ENCODE measurements at places on chromosomes 7 and 10.
A peak's percentile ranks its signal among the peaks of the same experiment; 100 is the strongest.

DNA sequence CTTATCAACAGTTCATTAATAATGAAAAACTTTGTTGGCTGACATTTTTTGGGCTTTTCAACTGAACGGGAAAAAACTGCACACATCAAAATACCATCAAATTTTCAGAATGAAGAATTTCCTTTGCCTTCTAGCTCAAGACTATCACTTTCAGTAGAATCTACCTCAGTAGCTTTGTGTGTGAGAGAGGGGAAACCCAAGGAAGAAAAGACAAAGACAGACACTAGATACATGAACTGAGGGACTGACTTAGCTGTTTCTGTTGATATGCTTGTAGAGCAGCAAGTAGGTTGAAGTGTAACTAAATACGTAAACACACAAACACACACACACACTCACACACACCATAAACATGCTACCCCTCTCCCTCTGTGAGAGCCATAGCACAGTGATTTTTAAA, 257.1 kb downstream of the CDK14 start:
- DNase-seq, result peak; percentile 18

DNA sequence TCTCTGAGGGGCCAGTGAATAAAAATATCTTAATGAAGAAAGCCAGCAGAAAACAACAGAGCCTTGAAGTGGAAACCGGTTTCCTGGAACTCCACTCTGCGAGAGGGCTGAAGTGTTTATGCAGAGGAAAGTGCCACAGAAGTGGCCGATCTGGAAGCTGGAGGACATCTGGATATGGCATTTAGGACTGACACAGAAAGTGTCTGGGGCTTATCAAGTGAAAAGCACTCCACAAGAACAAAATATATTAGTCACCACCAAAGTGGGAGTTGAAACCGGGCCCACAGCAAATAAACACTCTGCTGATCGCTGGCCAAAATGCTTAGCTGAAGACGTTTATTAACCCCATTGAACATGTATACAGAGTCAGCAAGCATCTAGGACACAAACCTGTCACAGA, 7.8 kb downstream of the NOD1 start:
- DNase-seq, result no peak

DNA sequence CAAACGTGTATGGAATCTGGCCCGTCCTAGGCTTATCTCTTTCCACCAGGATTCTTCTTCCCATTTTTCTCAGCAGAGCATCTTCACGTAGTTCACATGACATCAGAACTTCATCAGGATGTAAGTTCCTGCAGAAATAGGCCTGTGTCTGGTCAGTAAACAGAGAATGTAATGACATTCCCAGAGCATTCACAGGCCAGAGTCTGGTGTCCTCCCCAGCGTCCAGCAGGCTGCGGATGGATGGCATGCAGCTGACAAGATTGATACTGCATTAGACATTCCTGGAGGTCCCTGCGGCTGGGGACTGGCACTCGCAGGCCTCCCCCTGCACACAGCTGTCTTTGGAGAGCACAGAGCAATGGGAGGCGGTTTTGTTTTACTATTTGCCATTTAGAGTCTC, 28.7 kb downstream of the MGMT start:
- DNase-seq, result no peak

GRCh38 chr10:84214046-84214572, 11.2 kb downstream of the LRIT2 start:
- DNase-seq, result no peak

GRCh38 chr10:12412666-12413368, 63.5 kb downstream of the CAMK1D start:
- DNase-seq, result no peak

DNA sequence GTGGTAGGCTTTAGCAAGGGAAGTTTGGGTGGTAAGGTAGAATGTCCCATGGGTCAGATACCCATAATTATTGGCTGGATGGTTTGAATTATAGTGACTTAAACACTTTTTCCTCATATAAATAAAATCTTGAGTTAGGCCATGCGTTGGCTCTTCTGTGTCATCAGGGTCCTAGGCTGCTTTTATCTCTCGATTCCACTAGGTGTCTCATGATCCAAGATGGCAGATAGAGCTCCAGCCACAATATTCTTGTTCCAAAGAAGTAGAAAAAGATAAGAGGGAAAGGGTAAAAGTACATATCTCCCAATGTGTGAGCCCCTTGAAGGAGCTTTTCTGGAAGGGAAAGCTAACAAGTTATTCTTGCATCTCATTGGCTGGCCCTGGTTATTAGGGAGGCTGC, 144.7 kb downstream of the GRK5 start:
- no peak for DNase-seq

- no peak for DNase-seq
Observed at GRCh38 chr10:67112765-67113164, 186.9 kb downstream of the LRRTM3 start.

GRCh38 chr7:29331163-29331562, 136.6 kb downstream of the CHN2 start:
- DNase-seq, result no peak

- no peak for DNase-seq
Observed at GRCh38 chr7:71298378-71298777, 166.4 kb downstream of the GALNT17 start.

GRCh38 chr10:5818894-5819293, 5.7 kb upstream of the GDI2 start:
- peak; percentile 28 for DNase-seq

DNA sequence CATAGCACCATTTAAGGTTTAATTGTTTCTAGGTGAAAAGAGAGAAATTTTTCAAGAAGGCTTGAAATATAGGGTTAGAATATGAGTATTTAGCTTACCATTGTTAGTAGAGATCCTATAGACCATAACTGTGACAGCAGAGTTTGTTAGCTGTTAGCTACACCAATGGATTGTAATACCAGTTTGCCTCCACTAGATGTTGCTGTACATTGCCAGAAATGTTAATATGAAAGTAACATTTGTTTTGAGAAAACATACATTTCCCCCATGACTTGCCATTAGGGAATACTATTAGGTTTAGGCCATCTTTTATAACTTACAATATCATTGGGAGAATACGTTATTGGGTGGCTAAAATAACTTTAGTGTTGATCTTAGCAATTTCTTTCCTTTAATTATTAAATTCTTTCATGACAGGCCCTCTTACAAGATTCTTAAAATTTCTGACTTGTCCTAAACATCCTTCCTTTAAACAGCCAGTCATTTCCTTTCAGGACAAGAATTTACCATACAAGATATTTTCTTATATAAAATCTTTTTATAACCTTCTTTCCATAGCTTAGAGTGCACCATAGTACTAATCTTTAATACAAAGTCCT, 39.5 kb downstream of the ZNF117 start:
- peak; percentile 69 for DNase-seq

- DNase-seq, result no peak
Observed at GRCh38 chr7:146494952-146495596, 378.5 kb downstream of the CNTNAP2 start.

DNA sequence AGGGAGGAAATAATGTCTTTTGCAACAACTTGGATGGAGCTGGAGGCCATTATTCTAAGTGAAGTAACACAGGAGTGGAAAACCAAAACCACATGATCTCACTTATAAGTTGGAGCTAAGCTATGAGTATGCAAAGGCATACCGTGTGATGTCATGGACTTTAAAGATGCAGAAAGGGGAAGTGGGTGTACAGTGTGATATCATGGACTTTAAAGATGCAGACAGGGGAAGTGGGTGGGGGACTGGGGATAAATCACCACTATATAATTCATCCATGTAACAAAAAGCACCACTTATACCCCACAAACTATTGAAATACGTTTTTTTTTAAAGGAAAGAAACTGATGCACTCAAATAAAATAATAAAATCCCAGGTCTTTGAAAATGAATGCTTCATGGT, 29.5 kb downstream of the LYZL2 start:
- DNase-seq, result peak; percentile 26

GRCh38 chr7:18566829-18567228, 71.3 kb downstream of the HDAC9 start:
- DNase-seq, result peak; percentile 40

DNA sequence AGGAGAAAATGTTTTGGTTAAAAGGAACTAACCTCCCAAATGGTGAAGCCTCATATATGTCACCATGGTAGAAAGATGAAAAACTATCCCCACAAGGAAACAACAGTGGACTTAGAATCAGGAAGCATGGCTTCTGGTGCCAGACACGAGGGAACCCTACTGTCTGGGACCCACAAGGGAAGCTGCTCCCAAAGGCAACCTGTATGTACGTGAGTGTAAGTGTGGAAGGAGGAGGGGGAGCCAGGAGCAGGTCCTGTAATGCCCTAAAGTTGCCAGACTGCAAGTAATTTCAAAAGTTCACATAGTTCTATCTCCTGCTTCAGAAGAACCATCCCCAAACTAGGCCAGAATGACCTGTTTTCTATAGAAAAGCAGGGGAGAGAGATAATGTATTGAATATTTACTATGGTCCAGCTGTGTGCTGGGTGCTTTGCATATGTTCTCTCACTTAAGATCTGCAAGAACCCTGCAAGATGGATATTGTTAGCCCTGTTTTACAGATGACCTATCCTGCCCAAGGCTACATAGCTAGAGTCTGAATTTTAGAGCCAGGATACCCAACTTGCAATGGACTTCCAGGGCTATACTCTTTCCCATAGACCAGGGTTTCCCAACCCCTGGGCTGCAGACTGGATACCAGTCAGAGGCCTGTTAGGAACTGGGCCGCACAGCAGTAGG, 19.2 kb downstream of the DUSP5 start:
- no peak for DNase-seq

DNA sequence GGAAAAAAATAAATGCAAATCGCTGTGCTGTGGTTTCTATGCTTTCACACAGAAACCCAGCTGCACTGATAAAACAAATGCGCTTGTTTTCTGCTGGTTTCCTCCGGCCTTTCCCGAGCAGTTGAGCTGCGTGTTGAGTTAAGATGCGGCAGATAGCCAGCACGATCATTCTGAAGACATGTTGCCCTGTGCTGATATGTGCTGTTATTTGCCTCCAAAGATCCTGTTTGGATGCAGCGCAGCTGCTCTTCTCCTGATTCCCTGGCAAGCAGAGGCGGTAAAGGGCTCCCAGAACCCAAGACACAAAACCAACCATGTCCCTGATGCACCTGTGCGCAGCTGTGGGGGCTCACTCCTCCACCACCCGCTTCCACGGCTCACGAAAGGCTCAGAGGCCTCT, 225.4 kb downstream of the PAXIP1 start:
- DNase-seq, result no peak

DNA sequence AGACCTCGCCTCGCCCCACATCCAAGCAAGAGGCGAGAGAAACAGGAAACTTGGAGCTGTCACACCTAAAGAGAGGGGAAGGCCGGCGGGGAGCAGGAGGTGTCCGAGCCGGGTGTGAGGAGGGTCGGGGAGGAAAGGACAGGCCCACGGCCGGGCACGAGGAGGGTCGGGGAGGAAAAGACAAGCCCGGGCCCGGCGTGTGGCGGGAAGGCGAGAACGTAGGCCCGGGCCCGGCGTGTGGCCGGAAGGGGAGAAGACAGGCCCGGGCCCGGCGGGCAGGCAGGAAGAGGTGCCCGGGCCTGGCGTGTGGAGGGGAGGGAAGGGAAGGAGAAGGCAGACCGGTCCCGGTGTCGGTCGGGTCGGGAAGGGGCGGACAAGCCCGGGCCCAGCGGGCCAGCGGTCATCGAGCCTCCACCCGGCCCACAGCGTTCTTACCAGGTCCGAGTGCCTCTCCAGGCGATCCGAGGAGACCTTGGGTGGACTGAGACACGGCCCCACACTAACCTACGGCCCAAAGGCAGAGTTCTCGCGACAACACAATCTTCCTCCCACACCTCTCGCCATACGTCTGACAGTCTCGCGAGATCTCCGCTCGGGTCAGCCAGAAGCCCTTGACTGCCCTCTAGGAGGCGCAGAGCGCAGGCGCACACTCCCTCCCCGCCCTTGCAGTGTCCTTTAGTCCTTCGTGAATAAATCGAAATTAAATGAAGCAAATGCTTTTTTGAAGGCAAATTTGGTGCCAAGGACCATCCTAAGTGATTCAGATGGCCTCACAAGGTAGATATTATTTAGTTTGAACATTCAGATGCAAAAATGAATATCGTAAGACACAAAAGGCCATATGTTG, at the start of gene NCOA4:
TSS of gene NCOA4 (minus strand) at position 533 of the 847 bp plus-strand sequence. CDS start 13,943 bp downstream, outside the sequence.
- DNase-seq, result peak; percentile 97

- no peak for DNase-seq
Observed at GRCh38 chr10:20972925-20973324, 75.8 kb upstream of the NEBL start.

DNA sequence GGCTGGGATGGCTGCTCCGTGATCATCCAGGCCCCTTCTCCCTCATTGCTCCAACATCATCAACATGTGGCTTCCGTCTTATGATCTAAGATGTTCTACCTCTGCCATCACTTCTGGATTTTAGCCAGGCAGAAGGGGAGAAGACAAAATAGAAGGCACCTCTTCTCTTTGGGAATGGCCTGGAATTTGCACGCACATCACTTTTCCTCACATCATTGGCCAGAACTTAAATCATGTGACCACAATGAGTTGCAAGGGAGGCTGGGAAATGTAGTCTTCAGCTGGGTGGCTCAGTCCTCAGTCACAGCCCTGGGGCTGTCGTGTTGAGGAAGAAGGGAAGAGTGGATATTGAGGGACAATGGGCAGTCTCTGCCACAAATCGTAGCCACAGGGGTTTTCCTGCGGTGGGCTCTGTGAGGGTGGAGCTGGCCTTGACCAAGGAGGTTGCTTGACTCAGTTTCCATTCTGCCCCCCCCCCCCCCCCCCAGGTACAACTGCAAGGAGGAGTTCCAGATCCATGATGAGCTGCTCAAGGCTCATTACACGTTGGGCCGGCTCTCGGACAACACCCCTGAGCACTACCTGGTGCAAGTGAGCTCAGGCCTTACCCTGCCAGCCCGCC, 50.3 kb downstream of the PALD1 start:
- DNase-seq, result peak; percentile 55

- no peak for DNase-seq
Observed at GRCh38 chr7:83649701-83650100, 762 bp upstream of the SEMA3E start.

DNA sequence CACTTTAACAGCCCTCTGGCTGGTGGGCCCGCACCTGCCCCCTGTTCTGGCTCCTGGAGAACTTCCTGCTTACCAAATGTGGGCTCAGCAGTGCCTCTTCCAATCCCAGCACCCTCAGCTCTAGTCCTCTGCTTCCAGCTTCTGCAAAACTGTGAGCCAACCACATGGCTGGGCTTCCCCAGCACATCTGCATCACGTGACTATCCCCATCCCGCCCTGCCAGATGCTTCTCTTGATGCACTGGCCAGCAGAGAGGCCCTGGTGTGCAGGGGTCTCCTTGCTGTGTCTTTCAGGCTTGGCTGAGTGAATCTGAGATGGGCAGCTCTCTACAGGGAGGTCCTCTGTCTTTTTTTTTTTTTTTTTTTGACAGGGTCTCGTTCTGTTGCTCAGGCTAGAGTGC, 43.8 kb upstream of the DMBT1 start:
- DNase-seq, result no peak

- DNase-seq, result no peak
Observed at GRCh38 chr7:24365606-24366005, 81.6 kb downstream of the NPY start.

DNA sequence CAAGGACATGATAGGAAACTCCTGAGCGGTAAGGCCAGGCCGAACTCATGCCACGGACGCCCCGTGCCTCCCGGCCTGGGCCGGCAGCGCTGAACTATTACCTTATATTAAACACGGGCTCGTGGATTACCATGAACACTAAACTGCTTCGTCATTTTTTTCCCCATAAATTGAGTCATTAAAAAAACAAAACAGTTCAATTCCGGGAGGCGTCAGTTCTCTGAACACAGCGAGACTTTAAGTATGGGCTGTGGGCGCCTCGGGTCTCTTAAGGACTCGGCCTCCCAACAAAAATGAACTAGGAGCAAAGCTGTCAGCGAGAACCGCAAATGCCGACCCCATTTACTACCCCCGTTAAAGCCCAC, 519 bp downstream of the PITRM1 start:
- no peak for DNase-seq

- DNase-seq, result no peak
Observed at GRCh38 chr7:34143402-34143801, 238.1 kb downstream of the BMPER start.

GRCh38 chr10:77887631-77888355, 38.8 kb downstream of the DLG5 start:
- DNase-seq, result no peak
